Hair follicle dermal papilla cell (primary cell): ENCODE measurements at places on chromosomes 5 and 9. TPM values are rescaled to one million over a fixed set of nuclear protein-coding genes. Genes with fewer than 3 reads are reported as not detected.

Gene ATP10B
- not detected in 2 replicates for total RNA-seq

Gene GFI1B
- not detected in 2 replicates for total RNA-seq

Gene CDKN2B
- 17.9 and 22.1 TPM in 2 replicates for total RNA-seq

Gene DIPK1B
- 0.12 TPM in 1 of 2 replicates, not detected in the other for total RNA-seq

Gene CTXN3
- not detected in 2 replicates for total RNA-seq

Gene SPATA31C2
- not detected in 2 replicates for total RNA-seq

Gene CCDC192
- total RNA-seq = not detected in 2 replicates

Gene SPINK4
- not detected in 2 replicates for total RNA-seq

Gene CCL27
- total RNA-seq = not detected in 2 replicates

Gene NIM1K
- 0.85 and 3.7 TPM in 2 replicates for total RNA-seq

Gene FGF1
- total RNA-seq = 6.0 and 11.5 TPM in 2 replicates

Gene KIF4B
- under 0.01 TPM in 1 of 2 replicates, not detected in the other for total RNA-seq

Gene PCDHAC2
- 0.73 and 1.8 TPM in 2 replicates for total RNA-seq

Gene REEP2
- total RNA-seq = 16.1 and 19.4 TPM in 2 replicates

Gene LMX1B
- total RNA-seq = under 0.01 TPM in 1 of 2 replicates, not detected in the other

Gene RGS7BP
- under 0.01 TPM in 1 of 2 replicates, not detected in the other for total RNA-seq

Gene SHB
- 12.9 and 15.7 TPM in 2 replicates for total RNA-seq

Gene DMRT3
- not detected in 2 replicates for total RNA-seq

Gene SFXN1
- 79.7 and 83.4 TPM in 2 replicates for total RNA-seq

Gene FAM219A
- 14.9 and 16.5 TPM in 2 replicates for total RNA-seq

Gene AQP7
- not detected in 2 replicates for total RNA-seq

Gene TTC23L
- total RNA-seq = 0.24 and 0.32 TPM in 2 replicates

Gene SLC36A2
- total RNA-seq = not detected in 2 replicates

Gene SEMA6A
- total RNA-seq = 1.1 and 1.5 TPM in 2 replicates

Gene CRHBP
- 0.16 and 1.7 TPM in 2 replicates for total RNA-seq

Gene NR5A1
- total RNA-seq = not detected in 2 replicates

Gene N4BP3
- 0.32 and 0.36 TPM in 2 replicates for total RNA-seq

Gene MLANA
- 0.32 TPM in 1 of 2 replicates, not detected in the other for total RNA-seq

Gene HMMR
- 0.65 and 2.2 TPM in 2 replicates for total RNA-seq

Gene TEX10
- 30.1 and 33.9 TPM in 2 replicates for total RNA-seq

Gene VLDLR
- total RNA-seq = 8.4 and 12.2 TPM in 2 replicates

Gene SLC9A3
- 1.2 and 1.3 TPM in 2 replicates for total RNA-seq

Gene DMXL1
- total RNA-seq = 47.0 and 72.5 TPM in 2 replicates

Gene NMRK1
- total RNA-seq = 22.6 and 25.5 TPM in 2 replicates

Gene SIT1
- not detected in 2 replicates for total RNA-seq

Gene NTNG2
- total RNA-seq = 3.5 and 4.1 TPM in 2 replicates

Gene UTP15
- 27.4 and 32.8 TPM in 2 replicates for total RNA-seq

Gene PTPRD
- 2.2 and 11.0 TPM in 2 replicates for total RNA-seq

Gene SYK
- total RNA-seq = not detected in 2 replicates

Gene AIF1L
- total RNA-seq = 0.16 and 0.85 TPM in 2 replicates

Gene FOXD4L3
- total RNA-seq = 0.49 TPM in 1 of 2 replicates, not detected in the other

Gene CDH6
- 1.5 and 2.1 TPM in 2 replicates for total RNA-seq

Gene GABRP
- not detected in 2 replicates for total RNA-seq

Gene FRRS1L
- 1.9 and 4.5 TPM in 2 replicates for total RNA-seq

Gene OBP2B
- not detected in 2 replicates for total RNA-seq
